ENCODE measurements at places on chromosomes 13 and 19.

GRCh38 chr19:29411113-29411581 lies 114.6 kb upstream of the VSTM2B start:
- DNase-seq = no peak

GRCh38 chr13:24146961-24147569 lies 13.5 kb upstream of the SPATA13 start:
- DNase-seq = no peak

GRCh38 chr19:17091758-17092333 lies 16.3 kb downstream of the MYO9B start:
- no peak for DNase-seq

DNA sequence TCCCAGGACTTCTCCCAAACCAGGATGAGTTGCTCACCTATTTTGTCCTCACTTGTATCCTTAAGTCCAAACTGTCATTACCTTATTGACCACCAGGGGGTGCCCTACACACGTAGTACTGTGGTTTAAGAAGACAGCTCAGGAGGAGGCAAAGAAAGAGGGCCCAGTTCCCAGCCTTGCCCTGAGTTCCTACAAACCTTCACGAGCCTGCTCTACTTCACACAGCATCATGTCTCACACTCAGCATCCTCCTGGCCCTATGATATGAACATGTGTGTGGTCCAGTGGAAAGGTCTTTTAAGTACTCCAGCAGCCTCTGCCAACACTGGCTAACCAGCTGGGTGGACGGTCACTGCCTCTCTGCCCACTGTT lies 8.1 kb upstream of the ZNF784 start:
- peak; percentile 74 for DNase-seq

DNA sequence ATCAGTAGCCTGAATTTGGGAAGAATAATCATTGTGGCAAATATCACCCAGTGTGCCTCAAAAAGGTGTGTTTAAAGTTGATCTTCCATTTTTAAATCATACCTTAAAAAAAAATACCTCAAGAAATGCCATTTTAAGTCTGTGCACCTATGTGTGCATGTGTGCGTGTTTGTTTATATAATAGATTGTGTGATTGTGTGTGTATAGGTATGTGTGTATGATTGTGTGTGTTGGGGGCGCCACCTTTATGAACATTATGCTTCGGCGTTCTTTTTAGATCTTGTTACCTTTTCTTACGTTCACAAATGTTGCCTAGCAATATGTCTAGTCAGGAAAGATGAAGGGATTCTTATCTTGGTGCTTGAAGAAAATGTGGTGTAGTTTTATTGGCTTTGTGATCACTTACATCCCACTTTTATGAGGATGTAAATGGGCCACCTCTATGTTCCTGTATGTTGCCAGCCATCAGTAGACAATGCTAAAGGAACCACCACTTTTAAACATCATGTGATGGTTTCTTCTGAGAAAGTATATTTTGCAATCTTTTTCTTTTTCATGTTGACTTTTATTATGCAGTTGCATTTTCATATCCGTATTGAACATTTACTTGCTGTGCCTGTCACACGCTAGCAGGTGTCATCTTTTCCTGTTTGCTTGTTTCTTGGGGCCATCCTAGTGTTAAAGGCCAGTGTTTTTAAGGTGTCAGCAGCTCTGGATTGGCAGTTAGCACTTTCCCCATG lies 2.2 kb upstream of the IRS2 start:
- DNase-seq = no peak

GRCh38 chr13:23644527-23645138 lies 74.4 kb downstream of the TNFRSF19 start:
- no peak for DNase-seq

GRCh38 chr19:14494411-14494810 lies 1.5 kb downstream of the GIPC1 start:
- no peak for DNase-seq

DNA sequence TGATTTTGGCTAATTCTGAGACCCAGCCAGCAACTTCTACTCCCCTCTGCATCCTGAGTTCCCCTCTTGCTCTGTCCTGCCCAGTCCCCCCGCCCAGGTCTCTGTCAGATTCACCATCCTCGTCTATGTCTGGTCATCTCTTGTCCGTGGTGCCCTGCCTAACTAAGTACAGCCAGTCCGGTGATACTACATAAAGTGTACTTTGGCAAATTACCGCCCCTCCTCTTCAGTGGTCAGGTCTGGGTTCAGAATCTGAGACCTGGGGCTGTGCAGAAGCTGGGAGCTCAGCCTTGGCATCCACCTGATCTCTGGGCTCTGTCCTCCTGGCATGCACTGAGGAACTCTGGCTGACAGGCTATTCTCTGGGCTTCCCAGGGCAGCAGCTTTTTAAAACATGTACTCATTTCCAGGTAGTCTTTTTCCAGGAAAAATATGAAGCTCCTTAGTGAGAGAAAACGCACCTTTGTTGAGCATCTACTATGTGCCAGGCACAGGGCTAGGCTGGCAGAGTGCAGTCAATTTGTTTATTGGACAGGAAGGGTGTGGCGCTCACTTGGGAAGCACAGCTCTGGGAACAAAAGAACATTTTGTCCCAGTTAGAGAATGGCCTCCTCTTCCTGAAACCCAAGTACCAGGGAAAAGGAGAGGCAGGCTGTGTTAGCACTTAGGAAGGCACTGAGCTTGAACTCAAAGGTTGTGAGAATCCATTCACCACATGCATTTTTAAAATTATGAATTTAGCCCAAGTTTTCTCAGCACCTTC lies 88.9 kb downstream of the TSHZ3 start:
- DNase-seq = no peak

- no peak for DNase-seq
These were observed 27.8 kb downstream of the CARM1 start for GRCh38 chr19:10899151-10899653.

DNA sequence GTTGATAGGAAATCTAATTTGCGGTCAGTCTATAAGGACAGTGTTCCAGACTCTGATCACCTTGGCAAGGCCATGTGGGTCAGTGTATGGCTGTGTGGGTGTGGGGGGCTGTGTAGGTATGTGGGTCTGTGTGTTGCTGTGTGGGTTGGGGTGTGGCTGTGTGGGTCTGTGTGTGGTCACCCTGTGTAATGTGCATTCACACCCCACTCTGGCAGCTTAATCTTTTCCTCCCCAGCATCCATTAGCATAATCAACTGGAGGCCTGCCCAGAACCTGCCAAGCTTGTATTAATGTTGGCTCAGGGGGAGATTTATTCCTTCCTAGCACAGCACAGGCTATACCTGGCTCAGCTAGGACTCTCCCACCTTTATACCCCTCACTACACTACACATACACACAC lies 203.2 kb downstream of the TUBA3C start:
- no peak for DNase-seq

DNA sequence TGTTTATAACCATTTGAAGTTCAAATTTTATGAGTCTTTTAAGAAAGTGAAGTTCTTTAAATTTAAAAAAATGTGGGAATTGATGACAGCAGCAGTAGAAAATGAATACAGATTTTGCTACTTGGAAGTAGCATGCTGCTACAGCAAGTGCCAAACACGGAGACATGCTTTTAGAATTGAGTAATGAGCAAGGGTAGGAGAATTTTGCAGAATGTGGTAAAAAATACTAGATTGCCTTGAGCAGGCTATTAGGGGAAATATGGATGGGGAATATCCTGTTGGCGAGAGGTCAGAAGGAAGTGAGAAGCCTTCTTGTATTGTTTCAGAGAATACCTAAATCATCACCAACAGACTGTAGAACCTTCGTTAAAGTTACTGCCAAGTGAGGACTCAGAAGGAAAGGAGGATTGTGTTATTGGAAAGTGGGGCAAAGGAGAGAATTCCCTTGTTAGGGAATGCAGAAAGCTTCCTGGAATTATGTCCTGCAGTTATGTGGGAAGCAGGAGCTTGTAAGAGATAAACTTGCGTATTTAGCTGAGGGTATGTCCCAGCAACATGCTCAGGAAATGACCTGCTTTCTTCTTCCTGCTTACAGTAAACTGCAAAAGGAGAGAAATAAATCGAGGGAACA lies 32.4 kb upstream of the OXGR1 start:
- no peak for DNase-seq

- peak; percentile 90 for DNase-seq
These were observed 9.7 kb upstream of the LYPD3 start for GRCh38 chr19:43474986-43475705.

GRCh38 chr13:108155185-108156106 lies 59.9 kb downstream of the LIG4 start:
- peak; percentile 18 for DNase-seq

DNA sequence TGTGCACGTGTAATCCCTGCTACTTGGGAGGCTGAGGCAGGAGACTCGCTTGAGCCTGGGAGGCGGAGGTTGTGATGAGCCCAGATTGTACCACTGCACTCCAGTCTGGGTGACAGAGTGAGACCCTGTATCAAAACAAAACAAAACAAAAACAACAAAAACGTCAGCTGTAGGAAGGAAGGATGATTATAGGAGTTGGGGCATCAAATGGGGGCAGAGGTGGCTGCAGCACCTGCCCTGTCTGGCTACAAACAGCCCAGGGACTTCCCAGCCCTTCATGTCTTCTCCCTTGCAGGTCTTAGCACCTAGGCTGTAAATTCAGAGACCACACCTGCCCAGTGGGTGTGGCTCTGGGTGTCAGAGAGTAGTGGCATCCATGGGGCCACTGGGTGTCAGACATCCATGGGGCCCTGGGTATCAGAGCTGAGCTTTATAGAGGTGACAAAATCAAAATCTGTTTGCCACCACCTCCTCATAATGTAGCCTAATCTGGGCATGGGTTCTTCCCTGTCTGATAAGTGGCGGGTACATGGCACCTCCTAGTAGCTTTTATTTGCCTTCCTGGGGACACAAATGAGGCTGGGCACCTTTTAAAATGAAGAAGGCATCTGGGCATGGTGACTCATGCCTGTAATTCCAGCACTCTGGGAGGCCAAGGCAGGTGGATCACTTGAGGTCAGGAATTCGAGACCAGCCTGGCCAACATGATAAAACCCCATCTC lies 4.7 kb upstream of the B3GNT3 start:
- DNase-seq = no peak

GRCh38 chr19:11382898-11383705 lies 1.0 kb downstream of the EPOR start:
- DNase-seq = no peak

DNA sequence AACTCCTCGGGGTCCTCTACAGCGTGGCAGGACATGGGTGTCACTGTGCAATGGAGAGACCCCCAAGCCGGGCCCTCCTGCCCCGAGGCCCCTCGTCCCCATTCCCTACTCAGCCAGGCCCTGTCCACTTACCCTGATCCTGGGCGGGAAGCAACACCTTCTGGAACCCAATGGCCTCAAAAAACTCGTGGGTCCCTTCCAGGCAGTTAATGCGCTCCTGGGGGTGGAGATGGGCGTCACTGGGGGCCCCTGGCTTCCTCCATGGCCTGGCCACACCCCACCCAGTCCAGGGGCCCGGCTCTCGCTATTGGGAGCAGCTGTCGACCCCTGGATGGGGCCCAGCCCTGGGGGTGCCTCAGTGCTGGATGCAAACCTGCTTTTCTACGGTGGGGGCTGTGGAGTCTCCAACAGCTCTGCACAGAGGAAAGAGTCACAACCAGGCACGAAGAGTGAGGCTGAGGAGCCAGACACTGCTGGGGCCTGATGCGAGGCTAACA lies 10.8 kb downstream of the UBXN6 start:
- no peak for DNase-seq

GRCh38 chr13:113428871-113429607 lies 24.2 kb downstream of the ADPRHL1 start:
- no peak for DNase-seq

DNA sequence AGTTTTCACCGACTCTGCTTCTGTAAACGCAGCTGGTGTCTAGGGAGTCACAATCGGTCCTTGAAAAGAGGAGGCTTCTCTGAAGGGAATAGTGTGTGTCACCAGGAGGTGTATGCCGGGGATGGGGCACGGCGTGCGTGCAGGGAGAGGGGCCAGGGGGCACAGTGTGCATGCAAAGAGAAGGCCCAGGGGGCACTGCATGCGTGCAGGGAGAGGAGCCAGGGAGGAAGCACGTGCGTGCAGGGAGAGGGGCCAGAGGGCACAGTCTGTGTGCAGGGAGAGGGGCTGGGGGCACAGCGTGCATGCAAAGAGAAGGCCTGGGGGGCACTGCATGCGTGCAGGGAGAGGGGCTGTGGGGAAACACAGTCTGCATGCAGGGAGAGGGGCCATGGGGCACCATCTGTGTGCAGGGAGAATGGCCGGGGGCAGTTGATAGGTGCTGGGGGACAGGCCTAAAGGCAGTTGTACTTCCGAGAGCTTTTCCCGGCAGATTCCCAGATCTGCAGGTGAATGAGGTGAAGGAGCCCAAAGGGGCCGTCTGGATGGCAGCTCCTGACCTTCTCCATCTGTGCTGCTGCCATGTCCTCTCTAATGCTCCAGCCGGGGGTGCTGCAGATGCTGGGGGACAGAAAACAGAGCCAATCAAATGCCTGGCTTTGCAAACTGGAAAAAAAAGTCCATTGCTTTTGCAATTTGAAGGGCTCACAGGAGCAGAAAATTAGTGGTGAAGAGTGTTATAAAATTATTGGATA lies 36.4 kb downstream of the ATP11A start:
- DNase-seq = no peak

DNA sequence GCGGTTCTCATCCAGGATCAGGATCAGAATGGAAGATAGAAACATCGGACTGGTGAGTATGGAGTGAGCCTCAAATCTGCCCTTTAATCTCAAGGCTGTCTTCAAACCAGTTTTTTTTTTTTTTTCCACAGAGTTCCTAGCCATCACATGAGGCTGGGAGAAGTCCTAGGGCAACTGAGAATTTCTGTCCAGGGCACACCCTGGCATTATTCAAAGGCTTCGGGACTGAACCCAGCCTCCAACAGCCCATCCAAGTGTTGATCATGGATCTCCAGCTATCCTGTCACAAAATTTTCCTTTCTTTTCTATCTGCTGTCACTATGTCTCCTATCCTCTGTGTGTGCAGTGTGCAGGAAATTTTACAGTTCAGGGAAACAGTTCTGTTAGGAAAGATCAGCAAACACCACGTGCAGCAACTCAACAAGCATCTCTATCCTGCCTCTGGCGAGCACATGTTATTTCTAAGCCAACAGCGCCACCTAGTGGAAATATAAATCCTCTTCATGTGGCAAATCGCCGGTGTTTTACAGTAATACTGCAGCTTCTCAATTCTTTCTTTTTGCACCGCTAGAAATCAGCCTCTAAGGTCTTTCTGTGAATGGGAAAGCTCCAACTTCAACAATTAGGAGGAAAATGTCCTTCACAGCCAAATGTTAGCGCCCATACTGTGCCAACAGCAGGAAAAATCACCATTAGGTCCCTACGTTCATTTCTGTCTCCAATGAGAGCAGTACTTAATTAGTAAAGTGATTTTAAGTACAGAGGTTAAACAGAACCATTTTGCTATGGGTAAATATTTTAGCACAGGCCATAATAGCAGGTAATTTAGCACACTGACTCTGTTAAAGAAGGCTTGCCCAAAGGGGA lies 21.4 kb upstream of the ZNF181 start:
- DNase-seq = peak; percentile 29

GRCh38 chr19:32675720-32676185 lies at the start of gene RGS9BP:
TSS of gene RGS9BP (plus strand) at chr19:32675848. CDS start at chr19:32676264, 416 bp downstream.
- DNase-seq = peak; percentile 48

DNA sequence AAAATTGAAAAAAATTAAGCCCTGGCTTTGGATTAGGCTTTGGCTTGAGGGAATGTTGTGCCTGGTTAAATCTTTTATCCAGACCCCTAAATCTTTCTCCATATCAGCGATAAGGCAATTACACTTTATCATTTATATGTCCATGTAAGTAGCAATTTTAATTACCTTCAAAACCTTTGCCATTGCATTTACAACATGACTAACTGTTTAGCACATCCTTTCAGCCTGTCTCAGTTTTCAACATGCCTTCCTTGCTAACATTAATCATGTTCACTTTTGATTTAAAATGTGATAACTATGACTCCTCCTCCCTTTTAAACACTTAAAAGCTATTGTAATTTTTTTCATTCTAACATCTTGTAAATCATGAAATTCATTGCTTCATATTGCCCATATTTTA lies 583.7 kb downstream of the SLITRK1 start:
- no peak for DNase-seq
